ENCODE measurements at places on chromosomes 2 and 18.

DNA sequence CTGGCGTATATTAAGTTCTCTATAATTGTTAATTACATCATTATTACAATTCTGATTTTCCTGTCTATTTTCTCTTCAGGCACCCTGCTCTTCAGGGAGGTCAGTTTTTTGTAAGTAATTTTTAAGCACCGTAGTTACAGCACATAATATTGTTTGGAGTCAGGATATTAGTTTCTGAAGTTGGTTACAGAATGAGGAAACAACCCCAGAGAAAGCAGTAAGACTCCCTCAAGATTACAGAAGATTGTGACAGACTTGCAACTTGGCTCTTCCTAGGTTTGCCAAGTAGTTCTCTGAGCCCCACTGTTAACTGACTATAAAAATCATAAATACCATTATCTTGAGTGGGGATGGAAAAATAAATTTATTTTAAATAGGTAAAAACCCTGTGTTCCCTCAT, 921 bp downstream of the RPE start:
- DNase-seq: peak; percentile 83

- no peak for DNase-seq
Measured at GRCh38 chr2:235165631-235166030, 213.8 kb downstream of the SH3BP4 start.

DNA sequence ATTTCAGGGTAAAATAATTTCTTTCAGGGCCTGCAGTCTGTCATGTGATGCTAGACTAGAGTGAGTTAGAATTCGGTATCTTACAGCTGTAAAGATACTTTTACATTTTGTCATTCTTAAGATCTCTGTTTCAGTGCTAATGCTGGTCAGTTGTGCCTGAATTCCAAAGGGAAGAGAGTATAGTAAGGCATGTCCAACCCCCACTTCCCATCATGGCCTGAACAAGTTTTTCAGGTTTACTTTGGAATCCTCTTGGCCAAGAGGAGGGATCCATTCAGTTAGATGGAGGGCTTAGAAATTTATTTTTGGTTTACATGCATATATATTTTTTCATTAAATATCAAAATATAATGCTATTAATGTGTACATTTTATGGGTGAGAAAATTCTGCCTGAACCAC, 596.6 kb downstream of the XIRP2 start:
- DNase-seq: no peak

DNA sequence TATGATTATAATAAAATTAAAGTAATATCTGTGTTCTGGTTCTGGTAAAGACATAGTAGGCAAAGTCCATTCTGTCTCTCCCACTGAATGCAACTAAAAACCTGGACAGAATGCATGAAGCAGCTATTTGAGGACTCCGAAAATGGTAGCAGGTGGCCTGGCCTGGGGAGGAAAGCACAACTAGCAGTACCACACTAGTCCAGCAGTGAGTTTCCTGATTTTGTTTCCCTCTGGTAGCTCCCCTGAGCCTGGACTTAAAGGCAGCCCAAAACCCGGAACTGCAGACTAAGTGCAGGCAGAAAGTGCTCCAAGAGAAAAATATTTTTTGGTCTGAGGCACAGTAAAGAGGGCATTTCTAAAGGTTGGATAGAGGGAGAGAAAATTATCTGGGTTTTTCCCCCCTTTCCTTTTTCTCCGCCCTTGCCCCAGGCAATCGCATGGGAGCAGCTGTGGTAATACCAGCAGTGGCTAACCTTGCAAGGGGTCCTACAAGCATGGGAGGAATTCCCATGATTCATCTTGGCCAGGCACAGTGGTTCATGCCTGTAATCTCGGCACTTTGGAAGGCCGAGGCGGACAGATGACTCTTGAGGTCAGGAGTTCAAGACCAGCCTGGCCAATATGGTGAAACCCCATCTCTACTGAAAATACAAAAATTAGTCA, 32.3 kb downstream of the ASXL2 start:
- DNase-seq: no peak

GRCh38 chr2:16680781-16681180, 15.1 kb upstream of the CYRIA start:
- no peak for DNase-seq

DNA sequence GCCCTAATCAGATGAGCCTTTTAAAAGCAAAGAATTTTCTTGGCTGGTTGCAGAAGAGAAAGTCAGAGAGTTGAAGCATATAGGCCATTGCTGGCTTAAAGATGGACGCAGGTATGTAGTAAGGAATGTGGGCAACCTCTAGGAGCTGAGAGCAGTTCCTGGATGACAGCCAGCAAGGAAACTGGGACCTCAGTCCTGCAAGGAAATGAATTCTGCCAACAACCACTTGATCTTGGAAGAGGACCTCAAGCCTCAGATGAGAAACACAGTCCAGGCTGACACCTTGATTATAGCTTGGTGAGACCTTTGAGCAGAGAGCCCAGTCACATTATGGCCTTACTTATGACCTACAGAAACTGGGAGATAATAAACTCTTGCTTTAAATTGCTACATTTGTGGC, 15.7 kb downstream of the PHOSPHO2 start:
- DNase-seq: no peak

- DNase-seq: no peak
Measured at GRCh38 chr2:157334335-157334734, 8.7 kb upstream of the ERMN start.

- no peak for DNase-seq
Measured at GRCh38 chr2:209629597-209629996, 142.0 kb upstream of the UNC80 start.

DNA sequence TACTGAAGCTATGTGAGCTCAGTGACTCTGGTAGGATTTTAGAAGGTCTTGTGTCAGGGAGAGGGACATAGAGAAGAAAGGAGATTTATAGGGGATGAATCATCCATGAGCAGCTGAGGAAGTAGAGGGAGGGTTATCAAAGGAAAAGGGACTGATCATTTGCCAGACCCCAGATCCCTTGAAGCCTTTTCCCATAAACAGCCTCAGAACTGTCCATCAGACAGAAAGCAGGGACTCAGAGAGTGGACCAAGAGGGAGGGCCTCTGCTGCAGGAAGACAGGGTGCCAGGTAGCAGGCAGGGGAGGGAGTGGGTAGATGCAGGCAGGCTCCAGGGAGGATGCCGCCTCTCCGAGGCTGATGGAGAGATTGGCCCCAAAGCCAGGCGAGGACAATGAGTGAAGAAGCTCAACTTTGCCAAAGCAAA, 133.9 kb downstream of the TNS1 start:
- no peak for DNase-seq

DNA sequence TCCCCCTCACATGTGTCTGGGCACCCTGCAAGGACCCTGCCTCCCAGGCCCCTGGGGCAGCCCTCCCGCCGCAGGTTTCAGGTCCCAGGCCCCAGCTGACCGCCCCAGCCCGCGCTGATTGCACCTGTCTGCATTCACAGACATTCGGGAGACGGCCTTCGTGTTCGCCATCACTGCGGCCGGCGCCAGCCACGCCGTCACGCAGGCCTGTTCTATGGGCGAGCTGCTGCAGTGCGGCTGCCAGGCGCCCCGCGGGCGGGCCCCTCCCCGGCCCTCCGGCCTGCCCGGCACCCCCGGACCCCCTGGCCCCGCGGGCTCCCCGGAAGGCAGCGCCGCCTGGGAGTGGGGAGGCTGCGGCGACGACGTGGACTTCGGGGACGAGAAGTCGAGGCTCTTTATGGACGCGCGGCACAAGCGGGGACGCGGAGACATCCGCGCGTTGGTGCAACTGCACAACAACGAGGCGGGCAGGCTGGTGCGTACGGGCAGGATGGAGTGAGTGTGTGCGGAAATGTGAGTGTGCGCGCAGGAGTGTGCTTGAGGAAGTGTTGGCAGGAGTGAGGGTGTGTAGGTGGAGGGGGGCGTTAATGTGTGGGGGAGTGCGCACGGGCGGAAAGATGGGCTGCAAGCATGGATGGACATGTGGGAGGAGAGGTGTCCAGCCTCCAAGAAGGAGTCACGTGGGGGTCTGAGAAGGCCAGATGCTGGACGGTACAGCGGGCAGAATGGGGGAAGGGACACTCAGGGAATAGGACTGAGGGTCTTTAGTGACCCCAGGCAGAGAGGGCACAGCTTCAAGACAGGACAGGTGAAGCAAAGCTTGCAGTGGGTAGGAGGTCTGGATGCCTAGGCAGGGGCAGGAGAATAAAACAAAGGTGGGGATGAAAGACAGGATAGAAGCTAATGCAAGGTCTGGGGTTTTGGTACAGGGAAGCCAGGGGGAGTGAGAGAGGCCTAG, 9.0 kb upstream of the WNT10A start:
- no peak for DNase-seq

DNA sequence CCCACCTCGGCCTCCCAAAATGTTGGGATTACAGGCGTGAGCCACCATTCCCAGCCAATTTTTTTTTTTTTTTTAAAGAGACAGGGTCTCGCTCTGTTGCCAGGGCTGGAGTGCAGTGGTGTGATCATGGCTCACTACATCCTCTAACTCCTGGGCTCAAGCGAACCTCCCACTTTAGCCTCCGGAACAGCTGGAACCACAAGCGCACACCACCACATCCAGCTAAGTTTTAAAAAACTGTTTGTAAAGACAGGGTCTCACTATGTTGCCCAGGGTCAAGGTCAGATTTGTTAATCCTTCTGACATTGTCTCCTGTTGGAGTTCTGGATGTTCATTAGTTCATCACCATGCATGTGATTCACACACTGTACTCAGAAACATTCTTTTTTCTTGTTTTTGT, 149.9 kb downstream of the TGIF1 start:
- no peak for DNase-seq

GRCh38 chr2:124024561-124025170, 421 bp upstream of the CNTNAP5 start:
- DNase-seq: no peak

GRCh38 chr18:2723207-2723606, 67.7 kb downstream of the SMCHD1 start:
- no peak for DNase-seq

- no peak for DNase-seq
Measured at GRCh38 chr18:48862132-48862531, 88.6 kb downstream of the SMAD7 start.

- DNase-seq: no peak
Measured at GRCh38 chr2:238645095-238645494, 202.8 kb upstream of the TWIST2 start.

DNA sequence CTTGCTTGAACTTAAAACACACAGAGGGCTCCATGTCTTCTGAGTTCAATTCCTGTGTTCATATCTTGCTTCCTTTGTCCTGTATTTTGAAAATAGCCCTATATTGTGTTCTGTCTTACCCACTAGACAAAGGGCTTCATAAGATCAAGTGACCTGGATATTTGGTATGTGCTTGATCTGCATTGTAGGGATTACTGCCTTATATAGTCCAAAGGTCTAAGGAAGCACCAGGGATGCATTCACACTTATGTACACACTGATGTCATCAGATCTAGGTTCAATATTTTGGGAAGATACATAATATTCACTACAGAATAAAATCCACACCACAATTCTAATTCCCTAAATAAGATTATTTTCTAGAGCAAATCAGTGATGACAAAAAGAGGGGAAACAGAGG, 278.0 kb upstream of the KYNU start:
- no peak for DNase-seq

DNA sequence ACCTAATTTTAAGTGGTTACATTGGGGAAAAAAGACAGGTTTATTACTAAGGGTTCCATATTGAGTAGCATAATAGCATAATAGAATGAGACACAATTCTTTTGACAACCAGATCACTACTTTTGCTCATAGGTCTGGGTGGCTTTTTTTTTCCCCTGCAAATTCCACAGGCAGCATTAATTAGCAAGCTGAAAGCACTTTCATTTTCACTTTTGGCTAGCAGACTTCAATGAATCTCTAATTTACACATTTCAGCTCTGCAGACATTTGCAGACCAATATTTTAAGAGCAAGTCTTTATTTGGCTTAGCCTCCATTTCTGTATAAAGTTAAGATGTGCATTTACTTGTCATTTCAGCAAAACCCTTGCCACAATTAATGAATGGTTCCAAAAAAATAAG, 185.5 kb downstream of the NOL4 start:
- no peak for DNase-seq

GRCh38 chr2:6008726-6009125, 316.5 kb downstream of the SOX11 start:
- no peak for DNase-seq

DNA sequence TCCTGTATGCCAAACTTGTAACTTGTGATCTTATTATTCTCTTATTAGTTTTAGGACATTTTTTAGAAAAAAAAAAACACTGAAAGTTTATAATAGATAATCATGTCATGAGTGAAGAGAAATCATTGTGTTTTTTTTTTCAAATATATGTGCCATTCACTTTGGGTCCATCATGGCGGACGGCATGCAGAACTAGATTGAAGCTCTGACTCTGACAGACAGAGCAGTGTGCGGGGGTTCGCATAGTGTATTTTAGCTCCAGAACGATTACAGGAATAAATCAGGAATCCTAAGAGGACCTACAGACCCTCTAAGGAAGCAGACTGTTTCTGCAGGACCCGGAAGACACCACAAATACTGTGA, 484.4 kb upstream of the REG3G start:
- no peak for DNase-seq

GRCh38 chr2:84197901-84198300, 261.2 kb downstream of the SUCLG1 start:
- no peak for DNase-seq

DNA sequence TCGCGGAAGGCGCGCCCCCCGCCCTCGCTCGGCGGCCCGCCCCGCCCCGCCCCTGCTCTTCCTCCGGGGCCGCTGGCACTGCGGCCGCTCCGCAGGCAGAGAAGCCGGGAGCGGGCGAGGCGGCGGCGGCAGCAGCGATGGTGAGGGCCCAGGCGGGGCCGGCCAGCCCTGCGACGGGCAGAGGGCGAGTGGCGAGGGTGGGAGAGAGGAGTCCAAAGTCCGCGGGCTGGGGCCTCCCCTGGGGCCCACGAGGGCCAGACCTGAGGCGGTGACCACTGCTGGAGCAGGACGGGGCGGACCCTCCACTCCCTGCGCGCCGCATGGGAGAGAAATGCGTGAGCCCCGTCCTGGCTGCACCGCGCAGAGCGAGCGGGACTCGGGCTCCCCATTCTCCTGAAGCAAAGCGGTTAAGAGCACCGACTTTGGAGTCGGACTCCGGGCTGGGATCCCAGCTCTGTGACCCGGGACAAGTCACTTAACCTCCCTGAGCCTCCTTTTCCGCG, at the start of gene VAMP5:
TSS of gene VAMP5 (plus strand) at position 78 of the 503 bp plus-strand sequence. CDS start at position 138, 60 bp downstream.
- DNase-seq: no peak

GRCh38 chr2:219249203-219249980, 3.7 kb upstream of the TUBA4B start:
- DNase-seq: no peak

DNA sequence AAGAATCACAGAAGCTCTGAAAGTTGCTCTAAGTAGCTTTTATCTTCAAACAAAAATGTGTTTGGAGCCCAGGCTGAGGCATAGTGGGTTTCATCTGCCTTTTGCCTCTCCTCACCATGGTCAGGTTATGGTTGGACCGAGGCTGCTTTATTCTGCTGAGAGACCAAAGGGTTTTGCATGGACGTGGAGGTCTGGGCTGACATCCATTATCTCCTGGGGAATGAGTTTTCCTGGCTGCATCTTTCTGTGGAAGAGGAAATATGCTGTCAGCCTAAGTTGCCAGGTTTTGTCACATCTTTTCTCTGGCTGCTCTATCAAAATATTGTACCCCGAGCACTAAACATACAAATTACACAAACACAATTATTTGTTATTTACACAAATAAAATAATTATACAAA, 223.2 kb downstream of the LDLRAD4 start:
- no peak for DNase-seq

Data from SIG-M5 (cell line).